ENCODE measurements at places on chromosomes 6 and 20.

GRCh38 chr20:64155258-64156135 is 8.8 kb upstream of the MYT1 start:
- DNase-seq = no peak

GRCh38 chr6:95503568-95503967 is 73.8 kb upstream of the MANEA start:
- no peak for DNase-seq

GRCh38 chr20:33251496-33251895 is 15.7 kb downstream of the BPIFA1 start:
- DNase-seq = no peak

- peak; percentile 87 for DNase-seq
These were observed 115.6 kb downstream of the TMEM170B start for GRCh38 chr6:11653028-11653583.

GRCh38 chr6:132085731-132086130 is 134.6 kb upstream of the CCN2 start:
- peak; percentile 46 for DNase-seq

- no peak for DNase-seq
These were observed 113.7 kb downstream of the FOXA2 start for GRCh38 chr20:22470620-22471026.

DNA sequence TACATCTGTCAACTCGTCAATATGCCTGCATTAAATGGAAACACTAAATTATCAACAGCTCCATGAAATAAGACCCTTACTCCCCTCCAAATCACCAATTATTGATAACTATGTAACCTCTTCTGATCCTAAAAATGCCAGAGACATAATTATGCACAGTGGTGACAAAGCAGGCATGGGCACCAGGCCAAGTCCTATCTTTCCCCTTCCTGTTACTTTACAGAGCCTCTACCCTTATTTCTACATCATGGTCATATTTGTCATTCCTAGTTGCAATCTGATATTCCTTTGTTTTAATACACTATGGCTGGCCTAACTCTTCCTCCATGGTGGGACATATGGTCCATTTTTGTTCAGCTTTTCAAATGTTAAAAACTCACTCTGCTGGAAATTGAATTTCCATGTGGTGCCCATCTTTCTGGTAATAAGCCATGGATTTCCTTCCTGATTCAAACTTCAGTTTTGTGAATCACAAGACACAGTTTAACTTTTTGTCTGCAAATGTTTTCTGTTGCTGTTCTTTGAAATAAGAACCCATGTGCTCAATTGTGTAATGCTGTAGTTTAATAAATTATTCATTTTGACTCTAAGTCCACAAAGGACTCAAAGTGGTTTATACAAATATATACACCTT is 41.8 kb upstream of the ARFGEF2 start:
- no peak for DNase-seq

- no peak for DNase-seq
These were observed 18.1 kb downstream of the SLX4IP start for GRCh38 chr20:10453241-10453640.

- DNase-seq = peak; percentile 72
These were observed 4.1 kb upstream of the PHACTR2 start for GRCh38 chr6:143673669-143674068.

GRCh38 chr6:170227996-170228945 is 62.6 kb downstream of the DLL1 start:
- no peak for DNase-seq

GRCh38 chr20:845226-845868 is 11.8 kb downstream of the FAM110A start:
- no peak for DNase-seq

GRCh38 chr20:10673176-10673841 is 490 bp downstream of the JAG1 start:
- no peak for DNase-seq

DNA sequence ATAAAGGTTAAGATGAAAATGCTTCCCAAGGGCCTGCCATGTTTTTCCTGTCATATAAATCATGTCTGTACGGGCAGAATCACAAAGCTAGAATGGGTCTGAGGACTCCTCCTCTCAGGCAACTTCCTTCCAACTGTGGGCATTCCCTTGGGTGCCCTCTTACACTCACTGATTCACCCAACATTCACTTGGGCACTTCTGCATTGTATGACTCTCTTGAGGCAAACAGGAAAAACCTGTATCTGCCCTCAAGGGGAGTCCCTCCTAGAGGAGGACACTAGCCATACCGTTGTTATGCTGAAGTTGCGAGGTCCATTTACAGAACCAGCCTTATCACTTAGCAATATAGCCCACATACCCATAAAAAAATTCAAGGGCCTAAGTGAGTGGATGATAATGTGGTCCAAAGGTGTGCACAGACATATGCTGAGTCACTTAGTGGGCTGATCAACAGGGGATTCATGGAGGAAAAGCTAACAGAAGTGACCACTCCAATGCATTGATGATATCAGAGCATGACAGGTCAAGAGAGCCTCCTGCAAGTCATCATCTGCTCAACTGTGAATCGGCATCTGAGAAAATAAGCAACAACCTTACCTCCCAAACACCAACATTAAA is 131.1 kb downstream of the ATXN1 start:
- DNase-seq = no peak

GRCh38 chr20:22312744-22313346 is 271.5 kb downstream of the FOXA2 start:
- DNase-seq = peak; percentile 29

- DNase-seq = no peak
These were observed 207.6 kb upstream of the CDH4 start for GRCh38 chr20:61044499-61044898.

GRCh38 chr6:139738801-139739455 is 364.5 kb upstream of the CITED2 start:
- DNase-seq = no peak

DNA sequence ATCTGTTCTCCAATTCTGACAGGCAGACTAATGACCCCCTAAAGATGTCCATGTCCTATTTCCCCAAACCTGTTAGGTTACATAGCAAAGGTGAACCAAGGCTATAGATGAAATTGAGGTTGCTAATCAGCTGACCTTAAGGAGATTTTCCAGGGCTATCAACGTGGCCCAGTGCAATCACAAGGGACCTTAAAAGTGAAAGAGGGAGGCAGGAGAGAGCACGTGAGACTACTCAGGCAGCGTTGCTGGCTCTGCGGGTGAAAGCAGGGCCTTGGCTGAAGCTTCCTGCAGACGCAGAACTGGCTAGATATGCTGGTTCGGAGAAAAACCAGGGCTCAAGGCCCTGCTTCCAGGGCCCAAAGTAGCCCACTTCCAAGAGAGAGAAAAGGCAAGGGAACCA is 78.7 kb downstream of the NCOA7 start:
- no peak for DNase-seq

- no peak for DNase-seq
These were observed 204.4 kb downstream of the EYA2 start for GRCh38 chr20:47099093-47099492.

GRCh38 chr6:11994875-11995461 is 17.1 kb upstream of the HIVEP1 start:
- no peak for DNase-seq

- DNase-seq = no peak
These were observed 31.2 kb upstream of the HBS1L start for GRCh38 chr6:135085700-135086413.

GRCh38 chr6:155128977-155129376 is 133.9 kb downstream of the TIAM2 start:
- DNase-seq = no peak

DNA sequence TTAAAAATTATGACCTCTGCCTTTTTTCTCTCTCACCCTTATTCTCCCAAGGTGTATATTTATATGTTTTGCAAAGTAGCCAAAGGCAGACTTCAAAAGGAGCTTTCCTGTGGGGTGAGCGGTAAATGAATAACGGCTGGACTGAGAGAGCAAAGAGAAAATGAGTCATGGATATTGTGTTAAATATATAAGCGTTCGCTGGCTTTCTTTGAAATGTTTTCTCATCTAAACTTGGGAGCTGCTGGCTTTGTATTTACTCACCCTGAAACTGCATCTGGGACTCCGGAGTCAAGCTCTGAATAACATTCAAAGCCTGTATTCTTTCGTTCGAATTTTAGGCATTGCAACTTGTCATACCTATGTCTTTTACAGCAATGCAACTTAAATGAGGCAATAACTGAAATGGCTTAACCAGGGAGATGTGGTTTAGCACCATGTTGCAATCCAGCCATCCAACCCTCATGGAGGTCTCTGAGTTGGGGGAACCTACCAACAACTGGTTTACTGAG is 32.0 kb downstream of the ATXN1 start:
- DNase-seq = peak; percentile 74

GRCh38 chr6:157987788-157988699 is 6.4 kb downstream of the SYNJ2 start:
- no peak for DNase-seq

GRCh38 chr6:45836438-45836824 is 179.2 kb downstream of the CLIC5 start:
- no peak for DNase-seq

DNA sequence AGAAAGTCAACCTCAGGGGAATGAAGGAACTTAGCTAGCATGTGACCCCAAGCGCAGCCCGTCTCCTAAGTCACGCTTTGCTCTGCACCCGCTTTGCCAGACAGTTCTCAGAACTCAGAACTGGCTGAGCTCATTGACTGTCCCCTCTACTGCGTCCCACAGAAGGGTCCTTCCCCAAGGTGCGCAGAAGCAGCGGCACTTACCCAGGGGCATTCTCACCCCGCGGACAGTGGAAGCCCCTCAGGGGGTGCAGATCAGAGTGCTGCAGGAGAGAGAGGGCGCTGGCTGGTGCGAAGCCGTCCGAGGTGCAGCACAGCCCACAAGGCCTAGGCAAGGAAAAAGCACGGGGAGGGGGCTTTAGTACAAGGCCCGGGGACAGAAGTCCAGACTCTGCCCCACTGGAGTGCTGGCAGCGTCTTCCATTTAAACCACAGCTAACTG is 807 bp downstream of the SNHG17 start:
- no peak for DNase-seq

- no peak for DNase-seq
These were observed 197.3 kb downstream of the PREX1 start for GRCh38 chr20:48630342-48631075.

DNA sequence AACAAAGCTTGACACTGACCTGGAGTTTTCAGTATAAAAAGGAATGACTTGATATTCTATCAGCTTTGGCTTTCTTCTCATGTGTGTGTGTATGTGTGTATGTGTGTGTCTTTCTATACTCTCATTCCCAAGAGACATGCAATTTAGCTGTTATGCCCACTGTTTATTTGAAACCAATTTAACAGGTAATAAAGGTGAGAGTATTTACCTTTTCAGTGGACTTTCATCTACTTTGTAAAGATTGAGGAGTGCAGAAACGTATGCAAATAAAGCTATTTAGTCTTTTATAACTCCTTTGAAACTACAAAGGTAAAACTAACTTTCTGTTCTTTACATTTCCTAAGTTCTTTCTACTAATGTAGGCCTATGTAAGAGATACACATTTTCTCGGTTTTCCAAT is 103.5 kb upstream of the HS3ST5 start:
- DNase-seq = no peak

GRCh38 chr20:59574308-59574707 is 30.0 kb upstream of the PHACTR3 start:
- DNase-seq = no peak

DNA sequence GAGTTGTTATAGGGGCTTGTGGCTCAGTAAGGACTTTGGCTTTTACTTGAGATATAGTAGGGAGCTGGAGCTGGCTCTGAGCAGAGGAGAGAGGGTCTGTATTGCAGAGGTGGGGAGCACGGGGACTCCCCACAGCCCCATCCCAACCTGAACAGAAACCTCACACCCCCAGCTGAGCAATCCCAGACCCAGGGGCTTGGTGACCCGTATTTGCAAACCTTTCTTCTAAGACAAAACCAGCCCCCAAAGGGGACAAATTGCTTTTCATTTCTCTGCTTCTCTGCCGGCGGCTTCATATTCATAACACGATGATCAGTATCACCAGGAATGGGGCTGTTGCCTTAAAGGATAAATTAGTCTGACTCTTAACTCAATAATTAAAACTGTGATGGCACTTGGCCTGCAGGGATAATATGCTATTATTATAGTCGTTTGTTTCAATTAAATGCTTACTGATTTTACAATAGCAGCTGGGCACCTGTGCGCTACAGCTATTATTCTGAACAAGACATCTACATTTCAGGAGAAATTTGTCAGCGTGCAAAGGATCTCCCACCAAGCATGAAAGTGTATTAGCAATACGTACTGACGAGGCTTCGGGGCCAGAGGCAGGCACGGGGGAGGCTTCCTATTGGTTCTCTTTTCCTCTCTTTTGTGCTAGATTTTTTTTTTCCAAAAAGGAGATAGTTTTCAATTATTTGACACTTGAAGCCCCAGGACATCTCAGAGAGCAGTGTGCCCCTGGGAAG is 118.1 kb downstream of the TOX2 start:
- DNase-seq = no peak

DNA sequence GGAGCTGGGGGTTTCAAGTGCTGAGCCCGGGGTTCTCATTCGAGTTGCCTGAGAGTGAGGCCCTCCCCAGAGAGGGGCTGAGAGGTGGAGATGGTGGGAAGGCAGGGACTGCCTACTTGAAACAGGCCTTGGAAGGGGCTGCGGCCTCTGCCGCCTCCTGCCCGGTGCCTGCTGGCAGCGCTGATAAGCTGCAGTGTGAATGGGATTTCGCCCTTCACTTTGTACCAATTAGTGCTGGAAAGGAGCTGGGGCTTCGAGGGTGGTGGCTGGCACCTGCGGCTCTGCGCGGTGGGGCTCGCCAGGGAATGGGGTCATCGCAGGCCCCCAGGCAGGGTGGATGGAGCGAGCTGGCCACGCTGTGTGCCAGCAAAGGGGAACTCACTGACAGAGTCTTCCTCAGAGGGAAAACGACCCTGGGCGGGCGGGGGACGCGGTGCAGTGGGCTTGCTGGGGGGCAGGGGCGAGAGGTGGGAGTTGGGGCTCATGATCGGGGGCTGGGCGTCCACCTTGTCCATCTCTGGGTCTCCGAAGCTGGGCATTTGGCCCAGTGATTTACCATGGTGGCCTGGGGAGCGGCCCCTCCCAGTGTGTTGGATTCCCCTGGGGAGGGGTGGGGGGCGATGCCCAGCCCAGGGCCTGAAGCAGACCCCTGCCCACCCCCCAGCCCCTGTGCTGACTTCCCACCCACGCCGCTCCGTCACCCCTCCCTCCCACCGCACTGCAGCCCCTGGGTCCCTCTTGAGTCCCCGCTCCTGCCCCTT is 22.9 kb downstream of the COL20A1 start:
- no peak for DNase-seq

DNA sequence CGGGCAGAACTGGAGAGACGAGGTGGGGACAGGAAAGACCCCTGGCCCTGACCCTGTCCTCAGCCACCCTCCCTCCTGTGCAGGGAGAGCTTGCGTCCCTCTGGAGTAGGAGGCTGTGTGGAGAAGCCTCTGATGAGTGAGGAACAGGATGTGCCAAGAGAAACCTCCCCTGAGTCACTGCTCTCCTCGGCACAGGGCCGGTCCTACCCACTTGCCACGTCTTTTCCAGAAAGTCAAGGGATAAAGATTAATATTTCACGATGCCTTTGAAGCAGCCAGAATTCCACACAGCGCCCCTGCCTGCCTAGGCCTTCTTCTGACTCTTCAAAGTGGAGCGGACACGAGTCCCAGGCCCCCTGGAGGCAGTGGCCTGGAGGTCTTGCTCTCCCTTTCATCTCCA is 34.9 kb upstream of the THBS2 start:
- DNase-seq = no peak

GRCh38 chr6:44739181-44739580 is 351.7 kb downstream of the CDC5L start:
- no peak for DNase-seq

- DNase-seq = peak; percentile 37
These were observed at the start of gene SNX9 for GRCh38 chr6:157823001-157823527. SNX9 (plus strand) TSS chr6:157823246; CDS start chr6:157823435, 189 bp downstream.

- no peak for DNase-seq
These were observed 214.7 kb downstream of the BCAS1 start for GRCh38 chr20:53855733-53856132.
